ENCODE measurements at places on chromosomes 13 and 19.

GRCh38 chr19:21047716-21048115, 27.3 kb downstream of the ZNF430 start:
- no peak for DNase-seq

DNA sequence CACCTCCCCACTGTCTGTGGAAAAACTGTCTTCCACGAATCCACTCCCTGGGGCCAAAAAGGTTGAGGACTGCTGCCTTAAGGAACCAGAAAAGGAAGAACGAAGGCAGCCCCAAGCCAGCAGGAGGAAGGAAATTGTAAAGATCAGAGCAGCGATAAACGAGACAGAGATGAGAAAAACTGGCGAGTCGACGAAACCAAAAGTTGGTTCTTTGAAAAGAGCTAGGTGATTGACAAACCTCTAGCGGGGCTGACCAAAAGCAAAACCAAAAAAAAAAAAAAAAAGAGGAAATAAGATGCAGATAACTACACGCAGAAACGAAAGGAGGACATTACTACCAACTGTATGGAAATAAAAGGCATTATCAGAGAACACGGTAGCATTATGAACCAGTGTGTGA, 76.9 kb downstream of the GADD45B start:
- DNase-seq, result peak; percentile 44

GRCh38 chr13:110471833-110472162, 89.7 kb downstream of the RAB20 start:
- DNase-seq, result no peak

DNA sequence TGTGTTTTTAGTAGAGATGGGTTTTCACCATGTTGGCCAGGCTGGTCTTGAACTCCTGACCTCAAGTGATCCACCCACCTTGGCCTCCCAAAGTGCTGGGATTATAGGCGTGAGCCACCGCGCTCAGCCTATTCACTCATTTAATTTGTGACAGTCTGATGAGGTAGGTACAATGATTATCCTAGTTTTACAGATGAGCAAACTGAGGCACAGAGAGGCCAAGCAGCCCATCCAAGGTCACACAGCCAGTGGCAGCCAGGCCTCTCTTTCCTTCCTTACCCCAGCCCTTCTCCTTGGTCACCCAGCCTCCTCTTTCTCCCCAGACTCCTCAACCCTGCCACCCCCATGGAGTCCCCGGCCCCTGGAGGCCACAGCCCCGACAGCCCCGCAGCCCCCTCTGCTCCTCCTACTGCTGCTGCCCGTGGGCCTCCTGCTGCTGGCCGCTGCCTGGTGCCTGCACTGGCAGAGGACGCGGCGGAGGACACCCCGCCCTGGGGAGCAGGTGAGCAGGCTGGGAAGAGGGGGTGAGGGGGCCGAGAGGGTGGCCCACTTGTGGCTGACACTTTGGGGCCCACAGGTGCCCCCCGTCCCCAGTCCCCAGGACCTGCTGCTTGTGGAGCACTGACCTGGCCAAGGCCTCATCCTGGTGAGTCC, 6.1 kb downstream of the FLT3LG start:
- DNase-seq, result no peak

DNA sequence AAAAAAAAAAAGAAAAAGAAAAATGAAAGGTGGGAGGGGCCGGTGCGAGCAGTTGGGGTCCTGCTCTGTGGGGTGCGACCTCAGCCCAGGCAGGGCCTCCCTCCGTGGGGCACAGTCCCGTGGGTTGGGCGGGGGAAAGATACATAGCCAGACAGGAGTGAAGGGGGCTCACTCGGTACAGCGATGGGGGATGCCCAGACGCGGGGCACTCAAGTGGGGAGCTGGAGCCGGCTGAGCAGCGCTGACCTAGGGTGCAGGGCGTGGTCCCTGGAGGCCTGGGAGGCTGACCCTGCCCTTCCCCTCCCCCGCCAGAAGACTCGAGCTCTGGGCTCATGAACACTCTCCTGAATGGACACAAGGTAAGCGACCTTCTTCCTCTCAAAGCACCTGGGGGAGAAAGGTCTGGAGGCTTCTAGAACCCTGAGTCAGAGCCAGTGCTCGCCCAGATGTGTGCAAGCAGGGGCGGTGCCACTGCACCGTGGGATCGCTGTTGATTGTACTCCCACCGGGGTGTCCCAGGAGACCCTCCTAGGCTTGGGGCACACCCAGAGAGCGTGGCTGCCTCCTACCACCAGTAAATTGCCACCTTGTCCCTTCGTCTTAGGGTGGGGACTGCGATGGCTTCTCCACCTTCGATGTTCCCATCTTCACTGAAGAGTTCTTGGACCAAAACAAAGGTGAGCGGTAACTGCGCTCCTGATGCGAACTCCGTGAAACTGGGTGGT, 3.4 kb downstream of the HMG20B start:
- DNase-seq, result no peak

DNA sequence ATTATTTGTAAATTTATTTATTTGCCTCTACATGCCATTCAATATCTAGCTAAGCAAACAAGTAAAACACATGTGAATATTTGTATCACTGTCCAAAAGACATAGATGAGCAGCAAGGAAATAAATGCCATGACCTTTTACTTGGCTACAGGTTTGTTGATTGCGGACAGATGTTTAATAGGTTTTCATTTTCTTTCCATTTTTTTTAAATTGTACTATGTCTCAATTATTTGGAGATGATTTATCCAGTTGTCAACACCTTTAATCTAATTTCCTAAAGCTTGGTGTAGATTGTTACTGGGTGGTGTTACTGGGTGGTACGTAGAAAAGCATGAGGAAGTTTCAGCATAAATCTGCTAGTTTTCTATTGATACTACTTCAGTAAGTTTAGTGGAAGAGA, 560.6 kb upstream of the SPRY2 start:
- DNase-seq, result no peak

DNA sequence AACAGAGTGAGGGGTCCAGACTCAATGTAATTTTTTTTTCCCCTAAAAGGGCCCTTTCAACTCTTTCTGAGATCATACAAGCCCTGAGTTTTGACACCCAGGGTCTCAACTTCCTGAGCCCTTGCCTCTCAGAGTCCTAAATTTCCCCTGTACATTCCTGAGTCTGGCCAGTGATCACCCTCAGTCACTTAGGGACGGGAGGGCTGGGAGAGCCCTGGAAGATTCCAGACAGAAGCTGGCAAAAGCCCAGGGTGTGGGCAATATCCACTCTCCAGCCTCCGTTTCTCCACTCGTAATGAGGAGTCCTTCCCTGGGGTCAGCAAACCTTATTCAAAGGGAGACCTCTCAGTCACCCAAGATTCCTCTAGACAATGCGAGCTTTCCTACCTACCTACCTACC, 1.6 kb downstream of the PPP1R13L start:
- DNase-seq, result no peak

DNA sequence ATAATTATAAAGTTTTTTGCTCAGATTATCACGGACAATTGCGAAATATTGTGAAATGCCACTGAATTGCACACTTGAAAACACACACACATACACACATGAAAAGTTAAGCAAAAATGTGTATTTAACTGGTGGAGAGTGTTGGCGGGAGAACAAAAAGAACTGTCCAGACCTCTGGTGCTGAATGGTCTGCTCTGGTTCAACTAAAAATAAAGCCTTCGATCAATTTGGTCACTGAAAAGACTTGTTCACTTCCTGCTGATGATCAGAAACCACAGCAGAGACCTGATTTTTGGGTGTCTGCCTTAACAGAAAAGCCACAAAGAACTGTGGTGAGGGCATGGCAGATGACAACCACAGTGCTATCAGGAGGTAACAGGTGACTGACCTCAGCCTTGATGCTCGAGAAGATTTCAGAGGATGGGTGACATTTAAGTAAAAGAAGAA, 4.0 kb upstream of the IGFL1 start:
- DNase-seq, result no peak
